ENCODE measurements at places on chromosomes 2 and 18. TPM values are rescaled to one million over a fixed set of nuclear protein-coding genes. Genes with fewer than 3 reads are reported as not detected.

Gene UGT1A7
- total RNA-seq, result not detected

GRCh38 chr2:10489842-10490555 is 41.9 kb upstream of the ODC1 start:
- no peaks in the 10 kb centered on the region for H3K36me3 ChIP-seq
- H3K4me3 ChIP-seq, result no peak overlapping the region
- no peaks in the 10 kb centered on the region for H3K4me1 ChIP-seq
- peaks cover 1% of the 10 kb centered on the region for H3K27me3 ChIP-seq

Gene RIT2
- not detected for total RNA-seq

GRCh38 chr18:8899000-8899399 is 193.6 kb downstream of the MTCL1 start:
- no peaks in the 10 kb centered on the region for H3K27me3 ChIP-seq
- H3K36me3 ChIP-seq, result no peaks in the 10 kb centered on the region
- DNase-seq, result no peak
- no peaks in the 10 kb centered on the region for H3K4me1 ChIP-seq
- H3K4me3 ChIP-seq, result no peak overlapping the region

GRCh38 chr2:233409286-233409991 is 55.1 kb downstream of the DGKD start:
- peaks cover 1% of the 10 kb centered on the region for H3K27me3 ChIP-seq
- H3K4me3 ChIP-seq, result no peak overlapping the region
- DNase-seq, result no peak
- no peaks in the 10 kb centered on the region for H3K4me1 ChIP-seq

- H3K27me3 ChIP-seq, result no peaks in the 10 kb centered on the region
- H3K27ac ChIP-seq, result no peak overlapping the region
- H3K36me3 ChIP-seq, result no peaks in the 10 kb centered on the region
- DNase-seq, result no peak
- no peaks in the 10 kb centered on the region for H3K4me1 ChIP-seq
These were observed 64.8 kb upstream of the PID1 start for GRCh38 chr2:229335877-229336346.

GRCh38 chr18:36558234-36558633 is 260.7 kb downstream of the FHOD3 start:
- no peak overlapping the region for H3K4me3 ChIP-seq
- no peak for DNase-seq
- H3K36me3 ChIP-seq, result no peaks in the 10 kb centered on the region
- no peak overlapping the region for H3K27ac ChIP-seq

- no peaks in the 10 kb centered on the region for H3K36me3 ChIP-seq
- no peak overlapping the region for H3K27ac ChIP-seq
- H3K4me3 ChIP-seq, result no peak overlapping the region
- DNase-seq, result no peak
- H3K27me3 ChIP-seq, result peaks cover 1% of the 10 kb centered on the region
- peaks cover 20% of the 10 kb centered on the region for H3K4me1 ChIP-seq
These were observed 225.7 kb downstream of the MREG start for GRCh38 chr2:215787565-215788178.

DNA sequence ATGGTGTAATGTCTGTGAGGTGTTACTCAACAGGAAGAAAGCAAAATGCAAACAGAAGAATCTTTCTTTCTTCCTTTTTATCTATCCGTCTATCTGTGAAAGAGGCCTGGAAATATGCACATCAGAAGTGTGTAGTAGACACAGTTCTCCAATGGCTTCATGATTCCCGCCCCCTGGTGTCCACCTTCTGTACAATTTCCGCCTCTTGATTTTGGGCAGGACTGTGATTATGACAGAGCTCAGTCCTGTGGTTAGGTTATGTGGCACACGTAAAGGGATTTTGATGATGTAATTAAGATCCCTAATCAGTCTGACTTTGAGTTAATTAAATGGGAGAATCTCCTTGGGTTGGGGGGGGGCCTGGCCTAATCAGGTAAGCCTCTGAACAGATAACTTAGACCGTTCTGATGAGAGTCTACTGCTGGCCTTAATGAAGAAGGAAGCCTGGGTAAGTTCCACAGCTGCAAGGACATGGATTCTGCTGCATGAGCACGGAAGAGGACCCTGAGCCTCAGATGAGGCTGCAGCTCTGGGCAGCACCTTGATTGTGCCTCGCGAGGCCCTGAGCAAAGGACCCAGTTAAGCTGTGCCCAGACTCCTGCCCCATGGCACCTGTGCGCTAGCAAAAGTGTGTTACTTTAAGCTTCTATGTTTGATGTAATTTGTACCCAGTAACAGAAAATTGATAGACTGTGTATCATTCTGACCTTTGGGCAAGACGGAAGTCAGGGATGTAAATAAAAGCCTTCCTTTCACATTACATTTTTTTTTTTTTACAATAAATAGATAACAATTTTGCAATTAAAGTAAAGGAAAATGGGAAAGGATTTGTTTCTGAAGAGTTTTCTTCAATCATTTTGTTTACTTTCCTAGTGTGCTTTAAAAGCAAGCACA is 11.3 kb upstream of the KCNF1 start:
- H3K4me1 ChIP-seq, result no peaks in the 10 kb centered on the region
- H3K36me3 ChIP-seq, result no peaks in the 10 kb centered on the region
- H3K27me3 ChIP-seq, result no peaks in the 10 kb centered on the region
- H3K4me3 ChIP-seq, result no peak overlapping the region
- H3K27ac ChIP-seq, result no peak overlapping the region

Gene MERTK
- 12.3 TPM for total RNA-seq

DNA sequence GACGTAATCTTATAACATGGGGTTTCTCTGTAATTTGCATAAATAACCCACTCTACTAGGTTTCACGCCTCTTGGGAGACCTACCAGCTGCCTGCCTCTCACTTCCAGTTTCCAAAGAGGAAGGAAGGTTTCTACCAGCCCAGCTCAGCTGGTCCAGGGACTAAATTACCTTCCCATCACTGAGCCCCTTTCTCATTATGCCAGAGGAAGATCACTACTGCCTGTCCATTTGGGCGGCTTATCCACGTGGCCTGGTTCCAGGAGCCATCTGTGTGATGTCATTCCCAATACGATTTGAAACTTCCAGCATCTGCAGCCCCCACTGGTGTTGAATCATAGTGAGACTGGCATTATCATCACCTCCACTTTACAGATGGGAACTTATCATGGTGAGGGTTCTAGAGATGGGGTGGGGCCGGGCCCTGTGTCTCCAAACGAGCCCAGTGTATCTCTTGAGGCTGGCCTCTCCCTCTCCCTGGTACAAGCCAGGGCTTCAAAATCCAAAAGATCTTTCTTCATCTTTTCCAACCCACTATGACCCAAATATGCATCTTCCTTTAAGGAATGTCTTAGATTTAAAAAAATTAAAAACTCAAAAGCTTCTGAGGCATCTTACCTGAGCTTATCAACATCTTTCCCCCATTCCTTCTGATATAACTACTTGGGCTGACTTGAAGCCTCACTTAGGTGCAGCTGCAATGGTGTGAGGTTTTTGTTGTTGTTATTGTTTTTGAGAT is 140.8 kb downstream of the DDX1 start:
- peaks cover 3% of the 10 kb centered on the region for H3K4me1 ChIP-seq
- no peak for DNase-seq
- no peak overlapping the region for H3K27ac ChIP-seq
- H3K4me3 ChIP-seq, result no peak overlapping the region
- H3K27me3 ChIP-seq, result peaks cover 4% of the 10 kb centered on the region

- H3K36me3 ChIP-seq, result peaks cover 15% of the 10 kb centered on the region
- H3K4me3 ChIP-seq, result no peak overlapping the region
- no peak for DNase-seq
- H3K27ac ChIP-seq, result no peak overlapping the region
- H3K4me1 ChIP-seq, result peaks cover 89% of the 10 kb centered on the region
- no peaks in the 10 kb centered on the region for H3K27me3 ChIP-seq
These were observed 39.1 kb downstream of the TMEM163 start for GRCh38 chr2:134679745-134680144.

Measured in endothelial cell (in vitro differentiated cells).